ENCODE measurements at places on chromosomes 11 and 22.

DNA sequence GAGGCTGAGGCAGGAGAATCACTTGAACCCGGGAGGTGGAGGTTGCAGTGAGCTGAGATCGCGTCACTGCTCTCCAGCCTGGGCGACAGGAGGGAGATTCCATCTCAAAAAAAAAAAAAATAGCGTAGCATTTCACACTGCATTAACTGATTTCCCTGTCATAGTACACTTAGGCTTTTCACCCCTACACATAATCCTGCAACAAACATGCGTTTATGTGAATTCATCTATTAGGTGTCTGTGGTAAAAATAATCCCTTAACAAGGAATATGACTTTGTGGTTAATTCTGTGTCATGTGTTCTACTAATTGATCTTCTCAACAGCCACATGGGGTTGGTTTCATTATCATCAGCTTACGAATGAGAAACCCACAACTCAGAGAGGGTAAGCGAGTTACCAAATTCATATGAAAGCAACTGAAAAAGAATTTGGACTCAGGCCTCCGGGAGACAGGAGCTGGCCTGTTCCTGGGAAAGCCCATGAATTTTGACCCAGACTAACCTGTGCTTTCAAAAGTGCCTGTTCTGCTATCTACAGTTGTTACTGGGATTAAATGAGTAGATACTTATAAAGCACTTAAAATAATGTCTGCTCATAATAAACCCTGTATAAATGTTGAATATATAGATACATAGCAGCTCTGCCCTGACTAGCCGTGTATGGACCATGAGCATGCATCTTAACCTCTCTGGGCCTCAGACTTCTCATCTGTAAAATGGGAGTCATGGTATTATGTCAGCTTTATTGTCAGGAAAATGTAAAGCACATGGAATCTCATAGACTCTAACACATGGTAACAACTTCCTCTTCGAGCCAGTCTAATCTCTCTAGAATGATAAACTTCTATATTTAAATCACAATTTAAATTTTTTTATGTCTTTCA lies 36.6 kb downstream of the KCNJ1 start:
- DNase-seq, result no peak

- DNase-seq, result no peak
Observed at GRCh38 chr11:2570841-2571597, 126.2 kb downstream of the KCNQ1 start.

GRCh38 chr11:19934828-19935259 lies 222.2 kb downstream of the NAV2 start:
- no peak for DNase-seq

GRCh38 chr22:45304971-45305370 lies 4.8 kb upstream of the FAM118A start:
- no peak for DNase-seq

DNA sequence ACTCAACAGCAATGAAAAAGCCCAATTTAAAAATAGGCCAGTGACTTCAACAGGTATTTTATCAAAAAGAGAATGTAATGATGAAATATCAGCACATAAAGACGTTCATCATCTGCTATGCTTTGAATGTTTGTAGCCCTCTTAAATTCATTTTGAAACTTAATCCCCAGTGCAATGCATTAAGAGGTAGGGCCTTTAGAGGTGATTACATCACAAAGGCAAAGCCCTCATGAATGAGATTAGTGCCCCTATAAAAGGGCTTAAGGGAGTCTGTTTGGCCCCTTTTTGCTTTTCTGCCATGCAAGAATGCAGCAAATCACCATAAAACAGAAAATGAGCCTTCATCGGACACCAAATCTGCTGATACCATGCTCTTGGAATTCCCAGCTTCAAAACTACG lies 637.0 kb downstream of the DLG2 start:
- DNase-seq, result no peak

All from activated CD4-positive, alpha-beta T cell treated with anti-CD3 and anti-CD28 coated beads, Interleukin-2, amount 50 U/mL, for 24 hours (primary cell).